ENCODE measurements at places on chromosomes 16 and 17. TPM values are rescaled to one million over a fixed set of nuclear protein-coding genes. Genes with fewer than 3 reads are reported as not detected.
A peak's percentile ranks its signal among the peaks of the same experiment; 100 is the strongest.

- no peaks in the 10 kb centered on the region for H3K27me3 ChIP-seq
- no peak overlapping the region for H3K27ac ChIP-seq
- no peaks in the 10 kb centered on the region for H3K36me3 ChIP-seq
- H3K4me1 ChIP-seq: no peaks in the 10 kb centered on the region
Measured at GRCh38 chr16:73131156-73131862, 83.4 kb upstream of the ZFHX3 start.

GOT2 gene
- total RNA-seq: 172 TPM

DNA sequence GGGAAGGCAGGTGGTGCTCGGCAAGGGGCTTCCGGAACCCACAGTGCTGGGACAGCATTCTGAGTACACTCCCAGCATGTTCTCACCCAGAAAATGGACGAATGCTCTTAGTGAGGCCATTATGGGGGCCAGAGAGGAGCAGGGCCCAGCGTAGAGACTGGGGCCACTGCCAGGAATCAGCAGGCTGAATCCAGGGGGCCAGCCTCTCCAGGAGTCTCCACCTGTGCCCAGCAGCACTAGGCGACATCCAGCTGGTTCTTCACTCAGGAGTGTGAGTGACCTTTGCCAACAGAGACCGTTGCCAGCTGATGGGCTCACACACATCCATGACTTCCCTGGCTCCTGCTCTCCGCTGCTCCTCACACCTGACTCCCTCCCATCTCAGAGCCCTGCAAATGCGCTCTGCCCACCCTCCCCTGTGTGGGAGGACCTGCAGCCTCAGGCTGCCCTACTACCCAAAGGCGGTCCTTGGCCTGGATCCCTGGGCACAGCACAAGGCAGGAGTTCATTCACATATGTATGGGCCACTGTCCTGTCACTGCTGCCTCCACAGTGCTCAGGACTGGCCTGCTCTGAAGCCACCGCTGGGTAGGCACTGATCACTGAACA is 5.1 kb downstream of the RHBDF1 start:
- H3K4me1 ChIP-seq: peaks cover 67% of the 10 kb centered on the region
- DNase-seq: no peak
- H3K27ac ChIP-seq: no peak overlapping the region
- H3K36me3 ChIP-seq: peaks cover 29% of the 10 kb centered on the region

DNA sequence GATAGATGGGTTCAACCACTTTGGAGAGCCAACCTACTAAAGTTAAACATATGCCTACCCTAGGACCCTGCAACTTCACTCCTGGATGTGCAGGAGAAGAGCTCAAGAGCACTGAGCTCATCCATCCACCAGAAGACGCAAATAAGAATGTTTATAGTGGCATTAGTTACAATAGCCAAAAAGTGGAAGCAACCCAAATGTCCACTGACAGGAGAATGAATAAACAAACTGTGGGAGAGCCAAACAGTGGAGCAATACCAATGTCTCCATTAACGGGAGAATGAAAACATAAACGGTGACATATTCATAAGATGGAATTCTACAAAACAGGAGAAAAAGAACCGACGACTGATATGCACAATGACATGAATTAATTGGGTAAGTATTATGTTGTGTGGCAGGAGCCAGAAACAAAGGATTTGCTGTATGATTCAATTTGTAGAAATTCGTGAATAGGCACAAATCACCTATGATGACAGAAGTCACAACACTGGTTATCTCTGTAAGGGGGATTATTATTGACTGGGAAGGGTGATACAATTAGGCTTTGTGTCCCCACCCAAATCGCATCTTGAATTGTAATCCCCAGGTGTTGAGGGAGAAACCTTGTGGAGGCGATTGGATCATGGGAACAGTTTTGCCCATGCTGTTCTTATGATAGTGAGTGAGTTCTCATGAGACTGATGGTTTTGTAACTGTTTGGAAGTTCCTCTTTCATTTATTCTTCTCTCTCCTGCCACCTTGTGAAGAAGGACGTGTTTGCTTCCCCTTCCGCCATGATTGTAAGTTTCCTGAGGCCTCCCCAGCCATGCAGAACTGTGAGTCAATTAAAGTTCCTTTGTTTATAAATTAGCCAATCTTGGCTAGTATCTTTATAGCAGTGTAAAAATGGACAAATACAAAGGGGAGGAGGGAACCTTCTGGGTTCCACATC is 57.9 kb upstream of the PLCG2 start:
- H3K36me3 ChIP-seq: no peaks in the 10 kb centered on the region
- no peak overlapping the region for H3K27ac ChIP-seq
- H3K4me3 ChIP-seq: no peak overlapping the region

- peak; percentile 20 for DNase-seq
- peak overlapping the region; percentile 44 for H3K4me3 ChIP-seq
- H3K27ac ChIP-seq: peak overlapping the region; percentile 89
Measured at GRCh38 chr17:44137891-44138709, 3.6 kb upstream of the HROB start.

DNA sequence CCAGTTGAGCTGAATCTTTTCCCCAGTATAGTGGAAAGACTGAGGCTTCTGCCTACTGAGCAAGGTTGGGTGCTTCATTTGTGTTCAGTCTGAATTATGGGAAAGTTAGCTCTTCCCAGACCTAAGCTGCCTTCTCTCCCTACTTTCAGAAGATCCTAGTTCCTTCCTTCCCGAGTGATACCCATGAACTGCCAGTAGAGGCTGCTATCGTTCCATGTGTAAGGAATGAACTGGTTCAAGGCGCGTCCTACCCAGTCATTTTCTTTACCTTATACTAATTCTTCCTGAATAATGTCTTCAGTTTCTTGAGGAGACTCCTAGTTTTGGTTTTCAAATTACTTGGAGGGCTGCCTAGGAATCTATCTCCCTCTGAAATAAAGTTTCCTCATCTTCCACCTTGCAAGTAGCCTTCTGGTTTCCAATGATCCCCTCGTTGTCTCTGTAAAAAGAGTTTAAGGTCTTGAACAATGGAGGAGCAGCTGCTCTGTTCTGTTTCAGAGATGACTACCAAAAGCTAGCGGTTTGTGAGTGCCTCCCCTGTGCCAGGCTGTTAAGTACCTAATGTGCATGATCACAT is 934 bp upstream of the AOC2 start:
- H3K27ac ChIP-seq: peak overlapping the region; percentile 47
- peaks cover 24% of the 10 kb centered on the region for H3K36me3 ChIP-seq
- peaks cover 11% of the 10 kb centered on the region for H3K4me1 ChIP-seq
- no peaks in the 10 kb centered on the region for H3K27me3 ChIP-seq

DNA sequence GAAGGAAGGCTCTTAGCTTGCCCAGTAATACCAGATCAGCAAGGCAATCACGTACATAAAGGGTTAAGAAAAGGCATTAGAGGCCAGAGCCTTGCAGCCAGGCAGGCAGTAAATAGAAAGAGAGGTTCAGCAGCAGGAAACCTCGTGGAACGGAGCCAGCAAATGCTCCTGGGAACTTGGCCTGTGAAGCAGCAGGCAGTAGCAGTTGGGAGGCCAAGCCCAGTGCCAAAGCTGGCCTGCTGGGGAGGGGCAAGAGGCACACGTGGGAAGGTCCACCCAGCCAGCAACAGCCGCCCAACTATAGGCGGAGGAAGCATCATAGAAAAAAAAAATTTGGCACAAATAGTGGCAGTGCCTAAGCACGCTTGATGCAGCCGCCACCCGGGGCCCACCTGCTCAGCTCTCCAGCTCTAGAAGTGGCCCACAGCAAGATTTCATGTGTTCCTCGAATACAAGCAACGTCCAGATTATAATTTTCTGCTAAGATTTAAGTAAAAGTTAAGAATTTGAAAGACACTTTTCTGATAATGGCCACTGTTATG is 2339.5 kb downstream of the TP53TG3F start:
- H3K36me3 ChIP-seq: no peaks in the 10 kb centered on the region
- no peak for DNase-seq
- no peaks in the 10 kb centered on the region for H3K4me1 ChIP-seq
- no peak overlapping the region for H3K27ac ChIP-seq
- no peak overlapping the region for H3K4me3 ChIP-seq
- no peaks in the 10 kb centered on the region for H3K27me3 ChIP-seq

DNA sequence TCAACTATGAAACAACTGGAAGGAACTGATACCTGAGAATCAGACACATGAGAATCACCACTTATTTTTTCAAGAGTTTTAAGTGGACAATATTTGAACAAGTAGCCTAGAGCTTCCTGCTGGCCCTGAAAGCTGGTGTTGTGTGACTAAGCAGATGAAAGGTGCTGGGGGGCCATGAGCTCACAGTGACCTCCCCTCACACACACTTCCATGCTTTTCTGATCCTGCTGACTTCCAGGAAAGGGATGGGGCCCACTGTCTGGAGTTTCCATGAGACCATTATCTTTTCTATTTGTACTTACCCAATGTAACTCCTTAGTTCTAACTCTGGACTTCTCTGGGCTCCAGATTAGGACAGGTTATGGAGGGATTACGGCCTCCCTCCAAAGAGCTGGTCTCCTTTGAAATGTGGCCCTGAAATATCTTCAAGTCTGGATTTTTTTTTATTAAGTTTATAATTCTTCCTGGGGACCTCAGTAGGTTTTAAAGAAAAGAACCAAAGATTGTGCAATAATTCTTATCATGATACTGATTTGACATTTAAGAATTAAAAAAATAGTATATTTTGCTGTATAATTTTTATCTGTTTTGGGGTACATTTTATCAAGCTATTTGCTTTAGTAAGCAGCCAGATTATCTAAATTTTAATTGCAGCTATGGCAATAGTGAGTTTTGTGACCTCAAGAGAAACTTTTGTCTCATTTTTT is 4.9 kb downstream of the CAPNS2 start:
- H3K27ac ChIP-seq: no peak overlapping the region
- H3K4me3 ChIP-seq: no peak overlapping the region
- H3K27me3 ChIP-seq: no peaks in the 10 kb centered on the region

DNA sequence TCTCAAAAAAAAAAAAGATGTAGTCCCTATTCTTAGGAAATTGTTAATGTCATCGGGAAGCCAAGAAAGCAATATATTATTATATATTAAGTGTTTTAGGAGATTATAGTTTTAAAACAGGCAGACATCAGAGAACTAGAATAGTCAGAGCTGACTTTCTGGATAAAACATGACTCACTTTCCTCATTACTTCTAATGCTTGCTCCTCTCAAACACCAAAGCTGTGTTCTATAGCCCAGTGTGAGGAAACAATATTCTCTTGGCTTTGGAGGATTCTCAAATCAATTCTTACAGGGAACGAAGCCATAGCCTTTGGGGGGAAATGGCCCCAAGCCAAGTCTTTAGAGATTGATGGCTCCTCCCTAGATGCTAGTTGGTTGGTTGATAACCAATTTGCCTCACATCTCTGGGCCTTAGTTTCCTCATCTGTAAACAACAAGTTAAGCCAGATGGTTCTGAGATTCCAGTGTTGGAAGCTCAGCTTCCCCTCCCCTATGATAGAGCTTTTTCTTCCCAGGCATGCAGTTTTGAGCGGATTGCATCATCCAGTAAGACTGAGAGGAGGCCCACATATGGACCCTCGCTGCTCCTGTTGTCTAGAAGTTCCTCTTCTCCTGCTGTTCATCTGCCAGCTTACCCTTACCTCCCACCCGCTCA is 12.4 kb downstream of the NMT1 start:
- no peaks in the 10 kb centered on the region for H3K27me3 ChIP-seq
- no peak for DNase-seq
- H3K36me3 ChIP-seq: peaks cover 56% of the 10 kb centered on the region
- H3K4me3 ChIP-seq: no peak overlapping the region
- H3K4me1 ChIP-seq: peaks cover 16% of the 10 kb centered on the region

DNA sequence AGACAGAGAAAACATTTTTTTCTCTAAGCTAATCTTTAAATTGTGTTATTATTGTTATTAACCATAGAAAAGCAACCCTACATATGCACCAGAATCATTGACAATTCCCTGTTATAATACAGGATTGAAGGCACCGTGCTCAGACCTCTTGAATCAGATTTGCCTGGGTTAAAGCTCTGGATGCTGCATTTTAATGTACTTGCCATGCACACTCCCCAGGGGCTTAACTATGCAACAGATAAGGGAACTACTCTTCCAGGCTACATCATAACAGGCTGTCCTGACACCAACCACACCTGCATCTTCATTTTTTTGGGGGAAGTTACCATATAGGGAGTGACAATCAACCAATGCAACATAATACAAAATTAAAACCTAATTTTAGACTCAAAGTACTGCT is 1187.6 kb upstream of the CDH8 start:
- H3K4me3 ChIP-seq: no peak overlapping the region
- H3K36me3 ChIP-seq: no peaks in the 10 kb centered on the region
- no peaks in the 10 kb centered on the region for H3K27me3 ChIP-seq
- H3K4me1 ChIP-seq: no peaks in the 10 kb centered on the region
- H3K27ac ChIP-seq: no peak overlapping the region

DNA sequence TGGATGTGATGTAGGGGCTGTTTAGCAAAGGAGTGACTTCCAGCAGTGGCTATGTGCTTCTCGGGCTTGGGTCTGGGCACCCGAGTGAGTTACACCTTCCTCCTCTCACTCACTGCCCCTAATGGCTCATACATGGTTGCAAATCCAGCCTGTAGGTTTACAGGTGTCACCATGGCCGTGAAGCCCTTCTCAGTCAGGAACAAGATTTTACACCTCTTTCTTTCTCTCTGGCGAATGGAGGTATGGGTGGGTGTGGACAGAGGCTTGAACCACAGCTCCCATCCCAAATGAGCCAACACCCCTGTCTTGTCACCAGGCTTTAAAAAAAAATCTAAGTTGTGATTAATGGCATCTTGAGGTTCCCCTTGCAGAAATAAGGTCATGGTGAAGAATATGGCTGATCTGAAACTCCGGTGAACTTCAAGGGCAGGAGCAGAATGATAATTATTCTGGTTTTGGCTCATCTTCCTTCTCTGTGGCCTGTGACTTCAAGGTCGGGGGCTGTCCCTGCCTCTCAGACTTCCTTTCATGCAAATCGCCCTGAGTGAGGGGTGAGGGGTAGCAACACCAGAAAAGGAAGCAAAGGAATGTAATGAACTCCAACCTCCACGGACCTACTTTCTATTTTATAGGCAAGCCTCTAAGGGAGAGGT is 331.2 kb downstream of the MAF start:
- H3K27ac ChIP-seq: no peak overlapping the region
- no peaks in the 10 kb centered on the region for H3K36me3 ChIP-seq
- no peak for DNase-seq
- no peaks in the 10 kb centered on the region for H3K4me1 ChIP-seq
- H3K4me3 ChIP-seq: no peak overlapping the region
- no peaks in the 10 kb centered on the region for H3K27me3 ChIP-seq

GRCh38 chr17:300881-301280 is 51.7 kb downstream of the RPH3AL start:
- no peak for DNase-seq
- no peak overlapping the region for H3K4me3 ChIP-seq
- no peaks in the 10 kb centered on the region for H3K27me3 ChIP-seq

KRTAP4-1 gene
- total RNA-seq: not detected

- H3K27me3 ChIP-seq: no peaks in the 10 kb centered on the region
- H3K36me3 ChIP-seq: peaks cover 100% of the 10 kb centered on the region
- no peak overlapping the region for H3K4me3 ChIP-seq
- no peaks in the 10 kb centered on the region for H3K4me1 ChIP-seq
- H3K27ac ChIP-seq: no peak overlapping the region
Measured at GRCh38 chr16:23667355-23667659, 11.4 kb upstream of the PLK1 start.
